ENCODE measurements at places on chromosomes 3 and 15. TPM values are rescaled to one million over a fixed set of nuclear protein-coding genes. Genes with fewer than 3 reads are reported as not detected.

DNA sequence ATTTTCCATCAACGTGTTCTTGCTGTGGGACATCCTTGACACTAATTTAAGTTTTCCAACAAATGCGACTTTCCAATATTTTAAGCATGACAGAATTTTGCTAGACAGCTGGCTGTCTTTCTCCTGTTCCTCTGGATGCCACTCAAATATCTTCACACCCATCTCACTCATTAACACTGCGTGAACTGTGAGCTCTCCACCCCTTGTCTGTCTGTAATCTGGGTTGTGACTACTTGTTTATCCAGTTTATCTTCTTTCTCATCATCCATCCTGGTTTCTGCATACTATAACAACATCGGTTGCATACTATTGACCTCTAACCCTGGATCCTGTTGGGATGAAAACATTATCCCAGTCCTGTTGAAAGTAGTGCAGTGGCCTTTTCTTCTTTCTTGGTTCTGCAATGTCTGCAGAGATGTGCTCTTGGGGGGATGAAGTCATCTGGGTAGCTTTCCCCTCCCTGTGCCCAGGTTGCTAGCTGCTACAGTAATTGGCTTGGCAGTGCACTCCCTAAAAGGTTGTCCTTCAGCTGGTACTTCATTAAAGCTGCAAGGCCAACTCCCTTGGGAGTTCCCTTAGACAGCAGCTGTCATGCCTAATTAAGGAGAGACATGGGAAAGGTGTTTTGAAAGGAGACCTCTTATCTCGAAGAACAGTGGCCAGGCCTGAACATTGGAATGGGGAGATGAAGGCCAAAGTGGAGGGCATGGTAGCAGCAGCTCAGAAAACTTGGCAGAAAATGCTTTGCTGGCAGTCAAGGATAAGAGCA is 24.7 kb downstream of the KAT2B start:
- peaks cover 24% of the 10 kb centered on the region for H3K4me1 ChIP-seq
- H3K27ac ChIP-seq = no peak overlapping the region
- no peaks in the 10 kb centered on the region for H3K27me3 ChIP-seq
- H3K36me3 ChIP-seq = peaks cover under 1% of the 10 kb centered on the region
- DNase-seq = no peak

The PLSCR5 gene
- total RNA-seq = not detected

GRCh38 chr3:78867409-78868372 is 900.1 kb downstream of the ROBO1 start:
- H3K36me3 ChIP-seq = no peaks in the 10 kb centered on the region
- H3K27me3 ChIP-seq = no peaks in the 10 kb centered on the region
- no peak overlapping the region for H3K4me3 ChIP-seq
- H3K4me1 ChIP-seq = peaks cover 41% of the 10 kb centered on the region
- no peak for DNase-seq

The GJD2 gene
- total RNA-seq = not detected

GRCh38 chr3:160154596-160154995 is 70.6 kb upstream of the C3orf80 start:
- H3K4me1 ChIP-seq = peaks cover 20% of the 10 kb centered on the region
- H3K36me3 ChIP-seq = no peaks in the 10 kb centered on the region
- DNase-seq = no peak

DNA sequence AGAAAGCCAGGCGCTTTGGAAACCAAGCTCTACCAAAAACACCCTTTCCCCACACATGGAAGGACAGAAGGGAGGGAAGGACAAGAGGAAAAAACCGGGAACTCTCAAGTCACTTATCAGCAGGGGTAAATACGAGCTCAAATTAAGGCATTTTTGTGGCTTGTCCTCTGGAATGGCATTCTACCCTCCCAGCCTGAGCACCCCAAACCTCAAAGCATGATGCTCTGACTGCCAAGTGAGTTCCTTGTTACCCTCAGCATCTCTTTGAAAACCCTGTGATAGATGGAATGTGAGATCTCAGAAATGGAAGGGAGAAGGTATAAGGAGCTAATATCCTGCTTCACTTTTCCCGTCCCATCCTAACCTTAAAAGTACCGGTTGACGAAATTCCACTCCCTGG is 8.1 kb upstream of the CSPG5 start:
- no peak overlapping the region for H3K27ac ChIP-seq
- peak overlapping the region; percentile 9 for H3K4me3 ChIP-seq
- H3K27me3 ChIP-seq = peaks cover 11% of the 10 kb centered on the region
- H3K4me1 ChIP-seq = no peaks in the 10 kb centered on the region
- DNase-seq = no peak

The SYNM gene
- 3.5 TPM for total RNA-seq

- H3K36me3 ChIP-seq = no peaks in the 10 kb centered on the region
- H3K4me1 ChIP-seq = peaks cover 4% of the 10 kb centered on the region
- DNase-seq = no peak
- no peak overlapping the region for H3K27ac ChIP-seq
- no peaks in the 10 kb centered on the region for H3K27me3 ChIP-seq
Observed at GRCh38 chr15:59936741-59937140, 67.4 kb upstream of the FOXB1 start.
